ENCODE measurements at places on chromosomes 2 and 18.

GRCh38 chr2:237465515-237466148 lies 21.4 kb upstream of the MLPH start:
- DNase-seq = peak; percentile 50

DNA sequence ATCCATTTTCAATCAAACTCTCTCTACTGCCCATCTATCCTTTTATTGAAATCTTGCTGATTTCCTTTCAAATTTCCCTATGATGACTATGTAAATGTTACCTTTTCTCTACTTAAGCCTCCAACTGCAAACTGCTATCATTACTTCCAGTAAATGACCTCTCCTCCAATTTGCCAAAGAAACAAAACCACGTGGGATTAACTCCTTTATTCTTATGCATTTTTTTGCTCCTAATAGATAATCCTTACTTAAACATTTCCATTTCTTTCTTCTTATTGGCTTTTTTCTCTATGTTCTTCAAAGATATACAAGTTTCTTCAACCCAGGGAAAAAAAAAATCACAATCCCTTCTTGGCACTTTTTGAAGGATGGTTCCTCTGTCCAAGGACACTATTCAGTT lies 61.2 kb downstream of the CCDC88A start:
- no peak for DNase-seq

DNA sequence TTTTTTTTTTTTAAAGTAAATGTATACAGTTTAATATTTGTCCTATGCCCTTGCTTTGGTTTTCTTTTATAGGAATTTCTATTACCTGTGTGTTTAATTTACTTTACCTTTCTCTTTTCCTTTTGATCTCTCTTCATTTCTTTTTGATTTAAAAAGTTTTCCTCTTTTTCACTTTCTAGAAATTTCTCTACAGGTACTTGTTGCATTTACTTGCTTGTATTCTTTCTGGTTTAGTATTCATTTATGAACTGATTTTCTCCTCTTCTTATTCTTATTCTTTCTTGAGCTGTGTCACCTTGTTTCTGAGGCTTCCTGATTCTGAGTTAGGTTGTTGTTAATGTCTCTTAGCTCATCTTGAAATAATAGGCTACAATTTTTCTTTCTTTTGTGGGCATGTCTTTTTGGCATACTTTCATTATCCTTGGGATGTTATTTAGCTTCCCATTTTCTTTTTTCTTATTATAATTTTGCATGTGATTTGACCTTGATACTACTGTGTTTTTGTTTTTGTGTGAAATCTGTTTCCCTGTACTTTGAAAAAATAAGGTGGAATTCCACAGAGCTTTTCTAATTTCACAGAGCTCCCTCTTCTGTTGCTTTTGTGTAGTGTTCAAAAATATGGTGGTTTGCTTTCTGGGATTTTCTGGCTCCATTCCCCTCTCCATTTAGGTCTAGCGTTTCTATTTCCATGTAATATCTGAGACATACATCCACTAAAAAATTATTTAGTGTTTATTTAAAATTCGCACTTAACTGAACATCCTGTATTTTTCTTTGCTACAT lies 25.5 kb upstream of the ALMS1 start:
- DNase-seq = peak; percentile 7

GRCh38 chr2:203551778-203552177 lies 16.7 kb upstream of the RAPH1 start:
- peak; percentile 61 for DNase-seq

DNA sequence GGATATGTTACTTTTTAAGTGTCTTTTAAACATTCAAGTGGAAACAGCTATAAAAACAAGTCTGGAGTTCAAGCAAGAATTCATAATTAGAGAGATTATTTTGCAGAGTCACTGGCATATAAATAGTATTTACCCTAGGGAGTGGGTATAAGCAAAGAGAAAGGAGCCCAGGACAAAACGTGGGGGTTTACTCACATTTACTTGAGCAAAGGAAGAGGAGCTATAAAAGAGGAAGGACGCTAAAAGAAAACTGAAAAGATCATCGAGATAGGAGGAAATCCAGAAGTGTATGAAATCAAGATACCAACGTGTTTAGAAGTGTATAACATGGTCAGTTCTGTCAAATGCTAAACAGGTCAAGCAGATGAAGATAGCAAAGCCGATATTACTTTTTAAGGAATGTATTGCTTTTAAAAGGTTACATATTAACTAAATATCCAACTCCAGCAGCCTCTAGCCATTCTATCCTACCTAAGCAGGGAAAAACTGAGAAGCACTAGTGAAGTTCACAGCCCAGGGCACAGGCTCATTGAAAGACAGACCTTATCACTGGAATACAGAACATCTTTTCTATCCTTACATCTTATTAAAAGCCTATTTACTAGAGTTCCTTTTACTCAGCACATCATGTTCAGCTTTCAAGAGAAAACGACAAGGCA lies 8.6 kb downstream of the KANSL1L start:
- peak; percentile 90 for DNase-seq

GRCh38 chr2:47196046-47196445 lies 40.9 kb upstream of the STPG4 start:
- no peak for DNase-seq

DNA sequence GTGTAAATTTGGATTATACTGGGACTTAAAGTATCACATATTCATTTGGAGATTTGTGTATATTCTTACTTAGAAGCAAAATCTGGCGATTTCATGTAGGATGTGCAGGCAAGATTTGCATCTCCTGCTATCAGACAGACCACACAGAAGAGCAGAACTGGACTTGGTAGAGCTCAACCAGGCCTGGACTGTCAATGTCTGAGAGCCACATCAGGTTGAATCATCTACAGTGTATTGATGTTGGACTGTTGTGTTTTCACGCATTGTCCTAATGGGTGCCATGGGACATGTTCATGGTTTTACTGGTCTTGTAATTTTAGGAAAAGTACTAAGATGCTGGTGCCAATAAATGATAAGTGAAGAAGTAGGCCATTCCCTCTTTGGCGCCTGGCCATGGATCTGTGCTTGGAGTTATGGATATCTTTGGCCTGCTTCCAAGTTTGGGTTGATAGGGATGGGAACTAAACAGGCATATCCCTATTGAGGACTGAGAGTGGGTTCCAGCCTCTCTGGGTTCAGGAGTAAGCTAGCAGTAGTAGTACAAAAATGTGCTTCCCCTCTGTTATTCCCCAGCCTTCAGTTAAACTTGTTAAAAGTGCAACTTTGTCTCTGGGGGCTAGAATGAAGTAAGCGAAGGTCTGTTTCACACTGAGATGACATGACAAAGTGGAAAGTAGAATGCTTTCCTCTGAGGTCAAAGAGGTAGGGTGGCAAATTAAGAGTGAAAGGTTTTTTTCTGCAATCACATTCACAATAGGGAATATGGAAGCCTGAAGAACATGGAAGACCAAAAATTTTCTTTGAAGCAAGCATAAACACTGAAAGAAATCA lies 49.2 kb upstream of the NEMP2 start:
- DNase-seq = no peak

DNA sequence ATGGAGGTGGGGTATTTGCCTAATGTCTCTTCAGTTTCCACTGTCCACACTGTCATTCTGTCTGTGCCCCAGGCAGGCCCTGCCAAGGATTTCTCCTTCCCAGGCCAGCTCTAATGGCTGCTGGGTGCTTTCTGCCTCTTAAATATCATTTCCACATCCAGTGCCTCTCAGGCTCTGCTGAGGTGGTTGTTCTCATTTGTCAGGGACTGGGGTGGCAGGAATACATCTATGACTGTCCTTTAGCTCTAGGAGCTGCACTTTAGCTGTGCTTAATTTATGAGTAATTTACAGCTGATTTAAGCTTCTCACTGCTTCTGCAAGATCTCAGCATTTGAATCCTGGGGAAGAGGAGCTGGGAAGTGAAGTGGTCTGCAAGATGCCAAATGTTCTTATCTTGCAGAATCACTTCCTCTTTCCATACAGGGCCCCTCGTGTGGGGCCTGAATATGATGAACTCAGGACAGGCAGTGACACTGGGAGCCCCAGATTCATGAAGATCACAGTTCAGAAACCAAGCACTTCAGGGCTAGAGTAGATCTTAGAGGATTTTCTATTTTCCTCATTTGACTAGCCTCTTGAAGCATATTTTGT lies 150.2 kb downstream of the FSHR start:
- DNase-seq = peak; percentile 25

- DNase-seq = peak; percentile 53
Observed at GRCh38 chr2:154452906-154453493, 245.5 kb upstream of the KCNJ3 start.

DNA sequence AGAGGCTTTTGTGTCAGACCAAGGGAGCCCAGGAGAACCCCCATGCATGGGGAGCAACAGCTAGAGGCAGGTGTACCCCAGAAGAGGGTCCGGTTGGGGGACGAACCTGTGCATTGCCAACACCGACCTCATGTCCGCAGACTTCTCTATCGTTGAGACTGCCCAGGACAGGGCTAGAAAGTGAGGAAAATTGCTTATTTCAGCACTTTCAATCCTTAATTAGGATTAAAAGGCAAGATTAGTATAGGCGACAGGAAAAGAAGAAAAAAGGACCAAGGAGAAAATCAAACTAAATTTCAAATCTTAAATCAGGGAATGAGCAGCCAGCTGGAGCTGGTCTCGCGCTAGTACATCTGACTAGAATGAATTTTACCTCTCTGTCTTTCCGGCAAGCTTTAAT lies 438.9 kb upstream of the SOX11 start:
- DNase-seq = no peak

- no peak for DNase-seq
Observed at GRCh38 chr18:44682871-44683221, 2.2 kb downstream of the SETBP1 start.

DNA sequence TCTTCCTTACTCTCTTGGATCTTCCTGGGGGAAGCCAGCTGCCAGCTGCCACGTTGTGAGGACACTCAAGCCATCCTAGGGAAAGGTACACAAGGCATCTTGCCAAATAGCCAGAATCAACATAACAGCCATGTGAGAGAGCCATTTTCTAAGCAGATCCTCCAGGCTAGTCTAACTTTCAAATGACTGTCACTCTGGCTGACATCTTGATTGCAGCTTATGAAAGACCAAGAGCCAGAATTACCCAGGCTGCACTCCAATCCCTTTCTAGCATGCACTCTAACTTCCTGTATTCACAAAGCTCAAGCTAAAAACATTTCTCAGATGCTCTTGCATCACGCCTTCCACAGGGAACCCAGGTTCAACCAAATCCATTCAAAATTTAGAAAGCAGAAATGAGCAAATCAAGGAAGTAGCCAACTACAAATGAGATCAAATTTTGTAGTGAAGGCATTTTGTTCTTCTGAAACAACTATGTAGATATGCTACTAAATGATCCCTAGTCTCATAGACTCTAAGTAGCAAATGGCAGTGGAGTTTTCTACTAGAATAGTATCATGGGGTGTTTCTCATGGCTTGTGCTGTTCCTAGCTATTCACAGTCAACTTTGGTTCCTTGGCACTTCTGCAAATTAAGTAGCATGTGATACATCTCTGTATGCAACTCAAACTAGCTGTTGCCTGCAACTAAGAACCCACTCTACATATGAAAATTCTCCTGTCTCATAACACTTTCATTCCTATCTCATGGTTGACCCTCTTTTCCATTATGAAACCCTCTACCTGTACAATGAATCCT lies 281.9 kb downstream of the ZEB2 start:
- peak; percentile 86 for DNase-seq

DNA sequence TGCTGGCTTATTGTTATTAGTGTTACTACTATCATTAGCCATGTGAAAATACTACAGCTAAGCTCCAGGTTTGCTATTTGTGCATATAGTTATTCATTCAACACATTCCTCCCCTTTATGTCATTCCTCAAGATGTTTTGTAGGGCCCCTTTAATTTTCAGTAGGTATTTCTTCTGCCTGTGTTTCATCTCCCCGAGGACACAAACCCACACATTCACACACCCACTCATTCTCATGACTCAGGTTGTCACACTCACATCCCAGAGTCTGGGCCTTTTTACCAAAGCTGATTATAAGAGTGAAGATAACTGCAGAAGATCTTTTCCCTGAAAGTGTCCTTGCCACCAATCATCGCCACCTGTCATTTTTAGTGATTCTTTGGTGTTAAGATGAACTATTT lies 68.6 kb upstream of the SPOPL start:
- DNase-seq = no peak

GRCh38 chr2:34534761-34535160 lies 935.7 kb upstream of the FAM98A start:
- peak; percentile 20 for DNase-seq

Measured in NB4 (cell line).